ENCODE measurements at places on chromosomes 3 and 15. TPM values are rescaled to one million over a fixed set of nuclear protein-coding genes. Genes with fewer than 3 reads are reported as not detected.

- no peak for DNase-seq
These were observed 17.0 kb downstream of the THAP10 start for GRCh38 chr15:70875001-70875782.

DNA sequence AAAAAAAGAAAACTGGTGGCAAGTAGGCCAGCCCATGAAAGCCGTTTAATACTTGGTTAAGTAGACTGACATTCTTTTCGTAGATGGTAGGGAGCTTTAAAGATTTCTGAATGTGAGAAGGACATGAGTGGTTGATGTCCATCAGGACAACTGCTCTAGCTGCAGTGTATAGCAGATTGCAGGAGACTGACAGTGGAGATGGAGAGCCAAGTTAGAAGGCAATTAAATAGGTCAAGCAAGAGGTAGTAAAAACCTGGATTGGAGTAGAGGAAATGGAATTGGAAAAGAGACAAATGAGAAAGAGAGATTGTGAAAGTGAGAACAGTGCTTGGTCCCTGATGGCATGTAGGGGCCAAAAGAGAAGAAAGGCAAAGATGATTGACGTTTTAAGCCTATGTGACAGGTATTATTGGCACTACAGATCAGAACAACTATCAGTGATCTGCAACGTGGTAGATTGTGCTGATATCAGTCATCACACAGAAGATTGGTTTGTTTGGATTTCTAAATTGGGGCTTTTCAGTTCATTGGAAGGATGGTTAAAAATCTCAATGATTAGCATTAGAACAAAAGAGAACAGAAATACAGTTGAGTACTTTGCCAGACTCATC lies 74.0 kb downstream of the CNTN4 start:
- no peak for DNase-seq

DNA sequence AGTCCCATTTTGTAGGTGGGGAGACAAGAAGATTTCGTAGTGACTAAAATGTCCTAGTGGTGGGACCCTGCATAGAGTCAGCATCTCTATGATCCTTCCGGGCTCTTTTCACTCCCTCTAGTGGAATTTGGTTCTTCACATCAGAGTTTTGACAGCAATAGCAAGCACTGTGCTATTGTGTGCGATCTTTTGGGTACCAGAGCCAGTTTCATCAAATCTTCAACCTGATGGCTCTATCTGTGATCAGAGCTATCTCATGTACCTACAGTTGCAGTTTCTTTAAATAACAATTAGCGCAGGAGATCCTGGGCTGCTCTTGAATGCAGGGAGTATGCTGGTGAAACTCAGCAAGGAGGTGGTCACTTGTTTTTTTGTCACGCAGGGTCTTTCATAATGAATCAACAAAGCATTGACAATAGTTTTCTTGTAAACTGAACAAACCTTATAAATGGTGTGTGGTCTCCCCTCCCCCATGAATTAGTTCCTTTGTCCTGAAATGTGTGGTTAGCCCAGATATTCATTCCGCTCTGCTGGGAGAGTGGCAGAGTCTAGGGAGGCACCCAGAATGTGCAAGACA lies 257.2 kb upstream of the SOX2 start:
- DNase-seq = no peak

- DNase-seq = no peak
These were observed 207.7 kb downstream of the PLOD2 start for GRCh38 chr3:145953316-145953715.

Gene SLC2A2
- total RNA-seq = not detected

Gene ALDH1A2
- total RNA-seq = not detected

Gene GRAMD2A
- total RNA-seq = 0.27 TPM
